Ureter (tissue), 1 donor: ENCODE measurements at places on chromosomes 7 and 10. TPM values are rescaled to one million over a fixed set of nuclear protein-coding genes. Genes with fewer than 3 reads are reported as not detected.

The ECHS1 gene
- total RNA-seq = 130 TPM

The SVOPL gene
- total RNA-seq = 2.1 TPM

The BLNK gene
- 56.4 TPM for total RNA-seq

The TMEM196 gene
- 0.31 TPM for total RNA-seq

The PKD2L1 gene
- total RNA-seq = 0.16 TPM

The GPR26 gene
- total RNA-seq = not detected

The SDK1 gene
- total RNA-seq = 27.3 TPM

The CFAP69 gene
- 9.3 TPM for total RNA-seq

The ZNF786 gene
- 9.8 TPM for total RNA-seq

The ADAM22 gene
- 26.4 TPM for total RNA-seq

The UFSP1 gene
- total RNA-seq = 4.6 TPM

The GIMAP1 gene
- 3.5 TPM for total RNA-seq
